Heart left ventricle (tissue), 16 donors: ENCODE measurements at places on chromosomes 2 and 18.

DNA sequence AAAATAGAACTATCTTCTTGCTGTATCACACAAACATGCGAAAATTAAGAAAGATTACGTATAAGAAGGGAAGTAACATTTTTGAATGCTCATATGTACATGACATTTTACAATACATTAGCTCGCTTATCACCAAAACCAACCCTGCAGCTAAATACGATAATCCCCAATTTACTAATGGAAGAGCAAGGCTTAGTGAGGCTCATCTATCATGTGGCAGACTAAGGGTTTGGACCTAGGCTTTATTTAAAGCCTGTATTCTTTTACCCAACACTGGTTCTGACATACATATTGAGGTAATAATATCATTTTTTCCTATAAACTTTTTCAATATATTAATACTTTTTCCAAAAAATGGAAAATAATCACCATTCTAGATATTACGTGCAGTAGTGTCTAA, 116.8 kb upstream of the TTC39C start:
- DNase-seq = no peak

GRCh38 chr18:38619129-38619528, 1053.5 kb upstream of the CELF4 start:
- DNase-seq = no peak

GRCh38 chr2:85246348-85246747, 81.4 kb downstream of the TGOLN2 start:
- no peak for DNase-seq

- DNase-seq = no peak
Measured at GRCh38 chr2:205158404-205158803, 523.9 kb upstream of the NRP2 start.

- peak; percentile 81 for DNase-seq
Measured at GRCh38 chr2:120239488-120240287, 13.0 kb upstream of the RALB start.

DNA sequence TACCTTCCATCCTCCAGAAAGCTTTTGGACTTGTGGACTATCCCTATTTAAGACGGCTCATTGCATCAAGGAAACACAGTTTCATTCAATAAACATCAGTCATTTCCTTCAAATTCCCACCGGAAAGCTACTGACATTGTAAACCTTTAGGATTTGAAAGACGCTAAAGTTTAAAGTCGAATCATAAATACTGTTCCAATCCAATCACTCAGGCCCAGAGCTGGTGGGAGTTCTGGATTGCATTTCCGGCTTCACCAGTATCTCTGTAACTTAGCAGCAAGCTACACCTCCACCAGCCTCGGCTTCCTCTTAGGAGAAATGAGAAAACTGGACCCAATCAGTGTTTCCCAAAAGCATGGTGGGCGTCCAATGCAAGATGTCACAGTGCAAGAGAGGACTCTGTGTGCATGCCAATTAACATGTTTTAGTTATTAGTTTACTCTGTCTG, 1.6 kb downstream of the WDFY1 start:
- no peak for DNase-seq

- DNase-seq = no peak
Measured at GRCh38 chr18:354003-354402, 86.2 kb upstream of the THOC1 start.

- DNase-seq = no peak
Measured at GRCh38 chr18:35095983-35096676, 54.9 kb downstream of the MAPRE2 start.

DNA sequence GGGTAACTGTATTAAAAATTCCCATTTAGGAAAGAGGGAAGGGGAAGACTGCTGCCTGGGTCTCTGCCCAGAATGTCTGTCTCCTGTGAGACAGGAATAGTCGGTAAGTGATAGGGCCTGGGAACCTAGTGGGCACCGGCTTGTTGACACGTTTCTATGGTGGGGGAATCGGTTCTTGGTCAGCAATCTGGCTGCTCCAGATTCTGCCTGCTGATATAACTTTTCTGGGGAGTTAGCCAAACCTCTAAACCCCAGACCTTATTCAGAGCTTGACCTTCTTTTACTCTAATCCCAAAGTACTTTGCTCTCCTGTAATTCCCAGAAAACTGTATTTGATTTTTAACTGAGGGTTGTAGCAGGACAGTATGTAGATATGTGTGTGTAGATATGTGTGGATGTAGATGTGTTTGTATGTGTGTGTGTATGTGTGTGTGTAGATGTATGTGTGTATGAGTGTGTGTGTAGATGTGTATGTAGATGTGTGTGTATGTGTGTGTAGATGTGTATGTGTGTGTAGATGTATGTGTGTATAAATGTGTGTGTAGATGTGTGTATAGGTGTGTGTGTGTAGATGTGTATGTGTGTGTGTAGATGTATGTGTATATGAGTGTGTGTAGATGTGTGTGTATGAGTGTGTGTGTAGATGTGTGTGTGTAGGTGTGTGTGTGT, 61.8 kb upstream of the TXNDC2 start:
- peak; percentile 60 for DNase-seq

DNA sequence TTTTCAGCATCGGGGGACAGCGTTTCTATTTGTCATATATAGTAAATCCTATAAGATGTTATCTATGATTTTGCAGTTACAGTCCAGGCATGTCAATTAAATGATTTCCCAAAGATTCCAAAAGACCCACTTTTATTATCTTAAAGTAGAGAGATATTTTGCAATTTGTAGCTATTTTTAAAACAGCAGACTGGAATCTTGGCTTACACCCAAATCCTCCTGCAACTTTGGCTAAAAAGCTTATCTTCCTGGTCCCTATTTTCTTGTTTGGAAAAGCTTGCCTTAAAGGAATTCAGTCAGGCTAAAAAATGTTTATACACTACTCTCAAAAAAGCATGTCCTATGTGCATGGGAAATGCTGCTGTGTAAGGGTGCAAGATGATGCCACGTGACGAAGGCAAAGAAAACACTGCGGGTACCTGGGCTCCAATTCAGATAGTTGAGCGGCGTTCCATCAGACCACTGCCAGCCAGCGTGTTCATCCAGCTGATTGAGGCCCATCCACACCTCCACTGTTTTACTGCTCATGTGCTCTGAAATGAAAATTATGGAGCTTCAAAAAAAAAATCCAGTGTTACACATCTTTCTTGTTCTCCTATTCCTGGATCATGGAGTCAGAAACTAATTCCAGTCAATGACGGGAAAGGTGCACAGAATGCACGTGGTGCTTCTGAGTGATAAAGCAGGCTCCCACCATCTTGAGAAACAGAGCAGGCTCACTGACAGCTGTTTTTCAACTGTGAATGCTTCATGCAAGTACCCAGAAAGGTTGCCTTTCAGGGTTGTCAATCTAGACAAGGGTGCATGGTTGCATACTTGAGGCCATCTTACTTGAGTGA, 33.8 kb downstream of the PLA2R1 start:
- DNase-seq = no peak

DNA sequence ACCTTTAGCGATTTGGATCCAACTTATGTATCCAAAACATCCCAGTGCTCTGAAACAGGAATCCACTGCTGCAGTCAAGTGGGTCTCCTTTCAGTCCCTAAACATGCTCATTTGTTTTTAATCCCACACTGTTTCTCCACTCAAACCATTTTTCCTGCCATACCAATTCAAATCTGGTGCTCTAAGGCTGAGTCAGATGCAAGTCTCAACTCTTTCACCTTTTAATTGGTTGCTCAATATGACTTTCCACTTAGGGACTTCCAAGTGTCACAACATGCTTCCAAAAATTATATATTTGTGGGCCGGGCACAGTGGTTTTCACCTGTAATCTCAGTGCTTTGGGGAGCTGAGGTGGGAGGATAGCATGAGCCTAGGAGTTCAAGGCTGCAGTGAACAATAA, 113.4 kb upstream of the TANK start:
- no peak for DNase-seq

DNA sequence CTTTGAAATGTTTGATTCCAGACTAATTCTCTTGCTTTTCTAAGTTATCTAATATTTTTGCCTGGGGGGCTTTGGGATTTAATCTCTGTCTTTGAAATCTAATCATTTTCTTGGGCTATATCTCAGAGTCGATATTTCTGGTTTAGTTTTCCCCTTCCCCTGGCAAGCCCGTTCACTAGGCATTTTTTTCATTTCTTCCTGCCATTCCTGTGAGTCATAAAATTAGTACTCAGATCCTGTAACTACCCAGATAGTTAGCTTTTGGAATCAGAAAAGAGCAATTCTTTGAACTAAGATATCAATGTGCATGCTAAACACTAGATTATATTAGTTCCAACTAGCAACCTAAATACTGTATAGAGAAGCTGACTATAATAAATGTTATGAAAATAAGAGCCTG, 29.4 kb upstream of the RNF149 start:
- no peak for DNase-seq

GRCh38 chr2:60298006-60298696, 255.3 kb downstream of the BCL11A start:
- no peak for DNase-seq

- DNase-seq = no peak
Measured at GRCh38 chr2:240730501-240731177, 39.0 kb downstream of the AQP12A start.

GRCh38 chr18:32552421-32553030, 81.8 kb upstream of the GAREM1 start:
- DNase-seq = peak; percentile 36

GRCh38 chr18:61738042-61738441, 154.8 kb downstream of the RNF152 start:
- no peak for DNase-seq

DNA sequence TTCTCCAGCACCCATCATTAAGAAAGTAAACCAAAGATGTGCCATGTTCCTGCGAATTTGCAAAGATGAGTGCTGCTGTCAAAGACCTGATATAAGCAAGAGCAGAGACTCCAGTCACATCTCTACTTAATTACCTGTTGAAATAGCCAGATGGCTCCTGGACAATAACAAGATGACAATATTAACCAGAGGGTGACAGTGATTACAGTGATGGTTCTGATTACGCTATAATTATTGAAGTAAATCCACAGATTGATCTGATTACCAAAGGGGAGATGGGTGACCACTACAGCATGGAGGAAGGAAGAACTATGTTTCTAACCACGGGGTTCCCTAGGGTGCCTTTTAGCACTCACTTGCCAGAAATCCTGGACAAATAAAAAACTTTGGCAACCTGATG, 36.5 kb upstream of the AFF3 start:
- no peak for DNase-seq

DNA sequence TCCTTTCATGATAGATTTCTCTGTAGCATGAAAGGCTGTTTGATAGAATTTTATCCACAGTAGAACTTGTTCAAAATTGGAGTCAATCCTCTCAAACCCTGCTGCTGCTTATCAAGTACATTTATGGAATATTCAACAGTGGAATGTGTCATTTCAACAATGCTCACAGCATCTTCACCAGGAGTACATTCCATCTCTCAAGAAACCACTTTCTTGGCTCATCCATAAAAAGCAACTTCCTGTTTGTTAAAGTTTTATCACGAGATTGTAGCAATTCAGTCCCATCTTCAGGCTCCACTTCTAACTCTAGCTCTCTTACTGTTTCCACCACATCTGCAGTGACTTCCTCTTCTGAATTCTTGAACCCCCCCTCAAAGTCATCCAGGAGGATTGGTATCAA, 29.4 kb downstream of the PDCL3 start:
- no peak for DNase-seq

GRCh38 chr2:200860092-200860795, 4.2 kb downstream of the CLK1 start:
- DNase-seq = no peak

- no peak for DNase-seq
Measured at GRCh38 chr2:156147594-156148330, 184.8 kb downstream of the NR4A2 start.

GRCh38 chr2:133541376-133541775, 26.9 kb downstream of the NCKAP5 start:
- DNase-seq = no peak

DNA sequence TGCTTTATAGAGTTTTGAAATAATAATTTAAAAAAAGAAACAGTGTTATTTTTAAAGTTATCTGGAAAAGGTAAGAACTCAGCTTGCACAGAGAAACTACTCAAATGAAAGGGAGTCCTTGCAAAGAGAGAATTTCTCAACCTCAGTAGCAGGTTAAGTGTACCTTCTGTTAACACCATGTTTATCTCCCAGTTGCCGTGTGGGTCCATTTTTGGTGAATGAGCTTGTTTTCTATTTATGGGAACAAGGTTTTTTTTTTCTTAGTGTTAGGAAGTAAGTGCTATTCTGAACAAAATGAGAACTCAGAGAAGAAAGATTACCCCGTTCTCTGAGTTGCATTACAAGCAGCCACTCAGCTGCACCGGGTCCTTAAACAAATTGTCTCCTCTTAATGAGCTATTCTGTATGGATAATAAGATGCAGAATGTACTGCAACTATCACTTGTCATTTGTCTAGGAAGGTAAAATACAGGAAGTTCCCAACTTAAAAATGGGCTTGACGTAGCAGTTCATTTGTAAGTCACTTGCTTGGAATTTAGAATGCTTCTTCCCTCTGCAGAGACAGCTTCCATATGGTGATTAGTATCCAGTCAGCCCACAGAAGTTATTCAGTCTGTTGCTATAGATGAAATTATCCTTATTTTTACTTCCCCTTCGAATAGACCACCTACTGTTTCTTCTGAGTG, 74.9 kb downstream of the LTBP1 start:
- no peak for DNase-seq

- no peak for DNase-seq
Measured at GRCh38 chr2:45276914-45277313, 267.7 kb upstream of the SIX2 start.

- DNase-seq = peak; percentile 60
Measured at GRCh38 chr18:79489051-79489898, 93.5 kb downstream of the NFATC1 start.

DNA sequence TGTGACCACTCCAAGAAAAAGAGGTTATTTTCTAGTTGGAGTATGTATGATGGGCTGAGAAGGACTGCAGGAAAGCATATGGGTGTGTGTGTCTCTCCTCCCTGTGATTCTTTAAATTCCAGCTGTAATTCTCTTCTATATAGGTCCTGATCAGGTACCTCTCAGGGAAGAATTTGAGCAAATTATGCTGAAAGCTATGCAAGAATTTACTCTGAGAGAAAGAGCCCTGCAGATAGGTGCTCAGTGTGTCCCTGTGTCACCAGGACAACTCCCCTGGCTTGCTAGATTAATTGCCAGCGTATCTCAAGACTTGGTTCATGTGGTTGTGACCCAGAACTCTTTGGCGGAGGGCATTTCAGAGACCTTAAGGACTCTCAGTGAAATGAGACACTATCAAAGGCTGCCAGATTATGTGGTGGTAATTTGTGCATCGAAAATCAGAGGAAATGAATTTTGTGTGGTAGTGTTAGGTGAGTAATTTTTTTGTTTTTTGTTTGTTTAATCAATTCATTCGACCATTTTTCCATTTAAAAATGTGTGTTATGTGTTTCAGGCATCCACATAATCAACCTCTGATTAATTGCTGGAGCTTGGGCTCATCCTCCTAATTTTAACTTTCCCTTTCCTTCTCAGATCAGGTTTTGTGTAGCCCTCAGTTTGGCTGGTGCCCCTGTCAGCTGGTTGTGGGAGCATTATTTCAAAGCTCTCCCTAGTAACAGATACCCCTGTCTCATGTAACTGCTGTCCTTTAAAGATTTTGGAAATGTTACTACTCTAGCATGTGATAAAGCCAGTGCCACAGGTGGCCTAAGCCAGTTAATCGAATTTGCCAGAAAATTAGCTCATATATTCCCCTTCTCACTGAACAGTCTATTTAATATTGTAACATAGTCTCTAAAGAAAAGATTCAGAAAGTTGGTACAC, 150.9 kb downstream of the ESCO1 start:
- no peak for DNase-seq

- DNase-seq = no peak
Measured at GRCh38 chr2:128450211-128451024, 131.8 kb upstream of the HS6ST1 start.

GRCh38 chr2:194327196-194327888, 1329.7 kb upstream of the SLC39A10 start:
- no peak for DNase-seq

- DNase-seq = peak; percentile 61
Measured at GRCh38 chr18:46071653-46072375, at the start of gene PSTPIP2. PSTPIP2 (minus strand) TSS chr18:46072260; CDS start chr18:46072188, 72 bp downstream.
